ENCODE measurements at places on chromosomes 5 and 9. TPM values are rescaled to one million over a fixed set of nuclear protein-coding genes. Genes with fewer than 3 reads are reported as not detected.

Gene FRRS1L
- polyA plus RNA-seq: 0.54 TPM

DNA sequence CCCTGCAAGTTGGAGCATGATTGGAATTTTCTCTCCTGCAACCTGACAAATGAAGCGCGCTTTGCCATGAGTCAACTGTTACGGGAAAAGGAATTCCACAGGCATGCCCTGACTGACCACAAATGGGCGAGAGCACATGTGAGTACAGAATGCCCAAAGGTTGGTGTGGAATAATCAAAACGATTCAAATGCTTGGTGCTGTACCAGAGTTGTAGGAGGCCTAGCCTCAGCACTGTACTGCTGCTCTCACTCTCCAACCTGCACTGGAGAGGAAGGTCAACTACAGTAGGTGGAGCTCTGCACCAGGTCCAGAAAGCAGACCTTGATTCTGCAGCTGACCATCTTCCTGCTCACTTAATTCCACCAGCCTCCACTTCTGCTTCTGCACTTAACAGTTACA, 406.9 kb upstream of the ACTBL2 start:
- peak; percentile 87 for DNase-seq

Gene RLN2
- 0.38 TPM for polyA plus RNA-seq

Gene RASEF
- polyA plus RNA-seq: 5.1 TPM

DNA sequence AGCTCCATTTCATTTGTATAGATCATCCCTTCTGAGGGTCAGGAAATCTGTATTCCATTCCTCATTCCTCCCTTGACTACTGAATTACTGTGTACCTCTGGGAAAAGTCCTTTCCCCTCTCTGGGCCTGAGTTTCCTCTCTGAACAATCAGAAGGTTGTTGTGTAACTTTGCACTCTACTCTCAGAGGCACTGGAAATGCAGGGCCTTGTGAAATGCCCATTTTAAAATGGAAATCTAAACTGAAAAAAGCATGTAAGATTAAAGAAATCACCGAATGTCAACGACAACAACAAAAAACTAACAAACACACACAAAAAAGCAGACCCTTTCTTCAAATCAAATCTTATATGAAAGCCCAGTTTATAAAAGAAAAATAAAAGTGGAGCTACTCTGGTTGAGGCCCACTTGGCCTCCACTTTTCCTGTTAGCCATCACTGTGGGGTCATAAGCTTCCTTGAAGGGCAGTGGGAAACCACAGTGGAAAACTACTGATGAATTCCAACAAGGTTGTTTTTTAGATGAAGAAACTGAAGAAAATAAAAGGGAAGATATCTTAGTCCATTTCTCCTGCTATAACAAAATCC, 21.6 kb upstream of the GRPEL2 start:
- DNase-seq: no peak

DNA sequence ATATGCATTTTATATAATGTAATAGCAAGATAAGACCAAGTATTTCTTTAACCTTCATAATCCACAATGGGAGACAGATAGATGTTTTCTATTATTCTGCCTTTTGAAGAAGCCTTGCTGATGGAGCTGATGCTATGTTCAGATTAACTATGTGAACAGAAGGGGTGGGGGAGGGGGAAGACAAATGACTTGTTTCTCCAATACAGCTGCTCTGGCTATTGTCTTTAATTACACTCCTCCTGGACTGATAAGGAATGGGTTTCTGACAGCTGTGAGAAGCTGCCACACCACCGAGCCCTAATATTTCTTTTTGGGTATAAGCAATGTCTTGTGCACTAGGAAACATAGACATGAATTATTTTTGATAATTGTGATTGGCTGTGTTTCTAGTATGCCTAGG, 62.0 kb downstream of the CAVIN4 start:
- DNase-seq: no peak

Gene GDF9
- 0.49 TPM for polyA plus RNA-seq

Gene FOXD4L5
- polyA plus RNA-seq: 0.16 TPM

Gene LMNB1
- polyA plus RNA-seq: 62.2 TPM

Gene CXCL14
- polyA plus RNA-seq: 0.15 TPM
